SHP77 treated with DMSO at 0.1 percent for 48 hours (cell line): ENCODE measurements at places on chromosomes 2 and 18.

- no peak for DNase-seq
Measured at GRCh38 chr2:43887176-43887575, 48.4 kb downstream of the ABCG8 start.

DNA sequence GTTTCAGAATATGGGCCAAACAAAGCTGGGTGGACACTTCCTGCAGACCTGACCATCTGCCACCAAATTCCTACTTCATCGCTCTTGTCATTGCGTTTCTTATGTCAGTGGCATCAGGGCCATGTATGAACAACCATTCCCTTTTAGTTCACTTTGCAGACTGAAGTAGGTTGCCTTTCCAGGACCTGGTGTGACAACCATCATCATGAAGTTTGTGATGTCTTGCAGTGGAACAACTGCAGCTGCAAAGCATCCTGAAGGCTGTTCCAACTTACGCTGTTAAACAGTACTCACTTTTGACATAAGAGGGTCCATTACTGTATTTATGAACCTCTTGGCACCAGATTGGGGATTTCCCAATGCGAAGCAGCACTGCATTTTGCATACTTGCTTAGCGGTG, 511.6 kb downstream of the ARHGAP15 start:
- DNase-seq, result peak; percentile 31

- no peak for DNase-seq
Measured at GRCh38 chr18:27413495-27414401, 228.6 kb upstream of the CHST9 start.

- no peak for DNase-seq
Measured at GRCh38 chr2:177362499-177362898, 30.1 kb upstream of the AGPS start.

- DNase-seq, result no peak
Measured at GRCh38 chr2:230225486-230225885, at the start of gene SP140. TSS of gene SP140 (plus strand) at chr2:230225736. CDS start at chr2:230225845, 109 bp downstream.

- DNase-seq, result no peak
Measured at GRCh38 chr2:127079358-127079920, 27.5 kb downstream of the BIN1 start.

GRCh38 chr2:36468463-36469105, 113.0 kb downstream of the CRIM1 start:
- DNase-seq, result no peak

- no peak for DNase-seq
Measured at GRCh38 chr18:8290435-8290834, 318.8 kb upstream of the RAB12 start.

DNA sequence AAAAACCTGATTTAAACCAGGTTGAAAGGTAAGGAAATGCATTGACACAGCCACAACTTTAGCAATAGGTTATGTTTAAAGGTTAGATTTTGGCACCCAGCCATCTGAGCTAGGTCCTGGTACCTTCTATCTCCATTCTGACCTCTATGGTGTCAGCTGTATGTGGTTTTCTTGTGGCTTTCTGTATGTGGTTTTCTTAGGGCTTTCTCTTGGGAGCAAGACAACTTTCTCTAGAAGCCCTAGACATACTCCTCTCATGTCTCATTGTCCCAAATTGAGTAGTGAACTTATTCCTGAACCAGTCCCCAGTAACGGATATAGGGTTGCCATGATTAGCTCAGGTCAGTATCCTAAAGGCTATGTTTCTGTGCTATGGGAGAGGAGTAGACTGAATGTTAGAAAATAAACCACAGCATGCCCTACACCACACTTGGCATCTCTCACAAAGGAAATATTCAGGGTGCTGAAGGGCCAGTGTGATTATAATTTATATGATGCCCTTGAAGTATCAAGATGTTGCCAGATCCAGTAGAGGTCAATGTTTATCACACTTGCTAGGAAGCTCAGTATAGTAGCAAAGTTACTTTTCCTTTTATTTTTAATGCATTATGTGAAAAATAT, 176.1 kb downstream of the CAPN13 start:
- no peak for DNase-seq

- DNase-seq, result no peak
Measured at GRCh38 chr2:144464730-144465129, 55.2 kb downstream of the ZEB2 start.

GRCh38 chr18:33697498-33697897, 119.5 kb downstream of the ASXL3 start:
- no peak for DNase-seq

DNA sequence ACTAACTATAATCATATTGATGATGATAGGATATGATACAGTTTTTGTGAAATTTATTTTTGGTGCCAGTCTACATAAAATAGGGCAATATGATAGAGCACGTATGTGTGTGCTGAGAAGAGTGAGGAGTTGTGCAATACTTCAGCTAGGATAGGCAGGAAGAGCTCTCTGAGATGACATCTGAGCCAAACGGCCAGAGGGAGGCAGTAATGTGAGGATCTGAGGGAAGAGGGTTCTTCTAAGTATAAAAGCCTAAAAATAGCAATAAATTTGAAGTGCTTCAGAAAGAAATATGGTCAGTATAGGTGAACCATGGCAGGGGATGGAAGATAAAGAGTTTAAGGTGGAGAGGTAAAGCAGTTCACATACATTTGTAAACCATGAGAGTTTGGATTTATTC, 102.5 kb downstream of the OLA1 start:
- no peak for DNase-seq

DNA sequence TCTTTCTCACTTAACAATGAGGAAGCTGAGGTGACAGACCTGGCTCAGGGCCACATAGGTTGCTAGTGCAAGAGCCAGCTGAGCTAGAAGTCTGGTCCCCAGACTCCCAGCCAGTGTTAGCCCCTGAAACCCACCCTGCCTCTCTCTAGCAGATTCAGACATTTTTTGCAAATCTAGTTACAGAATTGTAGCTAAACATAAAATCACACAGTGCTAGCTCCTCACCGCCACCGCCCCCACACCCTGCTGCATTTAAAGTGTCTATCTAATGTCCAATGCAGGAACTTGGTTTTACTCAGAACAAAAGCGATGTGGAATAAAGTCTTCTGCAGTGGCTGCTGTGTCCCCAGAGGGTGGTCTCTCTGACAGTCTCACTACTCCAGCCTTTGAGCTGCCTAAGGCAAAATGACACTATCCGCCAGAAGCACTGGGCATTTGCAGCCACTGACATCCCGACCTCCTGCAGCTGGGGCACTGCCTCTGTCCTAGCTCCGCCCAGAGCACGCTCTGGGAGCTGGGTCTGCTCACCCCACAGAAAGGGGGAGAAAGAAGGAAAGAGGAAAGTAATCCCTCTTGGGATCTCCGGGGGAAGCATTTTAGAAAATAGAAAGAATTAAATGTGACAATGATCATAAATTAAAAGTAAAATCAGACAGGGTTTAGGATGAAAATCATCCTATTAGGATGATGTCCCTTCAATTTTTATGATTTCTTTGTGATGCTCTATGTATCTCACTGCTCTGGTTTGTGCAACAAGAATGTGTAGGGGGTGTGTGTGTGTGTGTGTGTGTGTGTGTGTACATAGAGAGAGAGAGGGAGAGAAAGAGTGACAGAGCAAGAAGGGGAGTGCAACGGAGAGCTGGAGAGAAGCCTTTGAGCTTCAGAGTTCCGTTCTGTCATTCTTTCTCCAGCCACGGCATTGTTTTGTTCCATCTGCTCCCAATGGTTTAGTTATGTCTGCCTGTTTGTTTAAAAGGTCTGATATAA, 50.5 kb upstream of the ST8SIA3 start:
- DNase-seq, result no peak

DNA sequence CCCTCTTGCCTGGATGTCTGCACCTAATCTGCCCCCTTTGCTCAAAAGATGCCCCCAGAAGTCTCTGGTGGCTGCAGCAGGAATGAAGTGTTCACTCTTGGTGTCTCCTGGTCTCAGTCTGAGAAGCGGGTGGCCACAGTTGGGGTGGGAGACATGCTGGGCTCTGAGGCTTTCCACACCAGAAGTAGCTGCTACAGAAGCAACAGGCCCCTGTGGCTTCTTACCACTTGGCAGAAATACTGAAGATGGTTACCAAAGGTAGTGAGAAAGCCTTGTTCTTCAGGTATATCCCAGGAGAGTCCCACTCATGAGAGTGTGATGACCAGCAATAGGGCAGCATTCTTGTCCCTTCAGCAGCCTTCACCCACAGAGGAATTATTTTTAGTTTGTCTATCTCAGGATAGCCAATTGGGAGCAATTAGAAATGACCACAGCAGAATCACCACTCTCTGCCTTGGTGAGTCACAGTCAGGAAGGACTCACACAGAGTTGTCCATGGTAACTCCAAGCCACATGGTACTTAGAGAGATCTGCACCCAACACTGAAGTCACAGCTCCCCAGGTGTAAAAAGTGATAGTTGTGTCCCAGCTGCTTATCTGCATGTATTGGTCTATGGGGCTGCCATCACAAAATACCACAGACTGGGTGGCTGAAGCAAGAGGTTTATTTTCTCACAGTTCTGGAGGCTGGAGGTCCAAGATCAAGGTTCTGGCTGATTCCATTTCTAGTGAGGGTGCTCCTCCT, 169.8 kb upstream of the ID2 start:
- DNase-seq, result no peak

DNA sequence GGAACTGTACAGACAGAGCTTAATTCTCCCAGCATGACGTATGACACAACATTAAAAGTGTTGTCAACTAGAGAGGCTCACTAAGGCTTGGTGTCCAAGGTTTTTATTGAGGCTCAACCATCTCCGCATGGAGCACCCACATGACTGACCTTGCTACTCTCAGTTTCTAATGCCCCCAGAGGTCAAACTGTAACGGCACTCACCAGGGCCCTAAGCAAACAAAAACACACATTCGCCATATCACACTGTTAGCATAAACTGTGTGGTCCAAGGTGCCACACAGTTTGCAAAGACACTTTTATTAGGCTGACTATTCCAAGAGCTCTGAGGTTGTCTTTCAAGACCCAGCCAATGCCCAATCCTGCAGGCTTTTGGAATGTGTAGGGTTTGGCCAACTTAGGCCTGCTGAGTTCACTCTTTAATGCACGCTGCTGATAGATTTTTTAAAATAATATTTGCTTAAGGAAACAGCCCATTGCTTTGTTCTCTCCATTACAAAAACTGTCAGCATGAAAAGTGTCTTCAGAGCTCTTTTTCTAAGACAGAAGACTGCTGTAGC, 114.9 kb downstream of the DSC3 start:
- DNase-seq, result no peak

GRCh38 chr18:31880186-31880898, 62.6 kb downstream of the TRAPPC8 start:
- DNase-seq, result no peak
